ENCODE measurements at places on chromosomes 7 and 10.

- no peak for DNase-seq
These were observed 1.2 kb upstream of the ZEB1 start for GRCh38 chr10:31317652-31318381.

DNA sequence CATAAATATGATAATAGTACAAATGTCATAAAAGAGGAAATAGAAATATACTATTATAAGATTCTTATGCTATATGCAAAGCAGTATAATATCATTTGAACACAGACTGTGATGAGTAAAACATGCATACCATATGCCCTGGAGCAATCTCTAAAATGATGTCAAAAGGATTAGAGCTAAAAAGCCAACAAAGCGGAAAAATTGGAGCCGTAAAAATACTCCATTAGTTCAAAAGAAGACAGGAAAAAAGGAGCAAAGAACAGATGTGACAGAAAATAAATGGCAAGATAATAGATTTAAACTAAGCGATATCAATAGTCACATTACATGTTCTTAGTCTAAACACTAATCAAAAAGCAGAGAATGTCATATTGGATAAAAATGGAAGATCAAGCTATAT is 191.0 kb upstream of the PLPP4 start:
- no peak for DNase-seq

DNA sequence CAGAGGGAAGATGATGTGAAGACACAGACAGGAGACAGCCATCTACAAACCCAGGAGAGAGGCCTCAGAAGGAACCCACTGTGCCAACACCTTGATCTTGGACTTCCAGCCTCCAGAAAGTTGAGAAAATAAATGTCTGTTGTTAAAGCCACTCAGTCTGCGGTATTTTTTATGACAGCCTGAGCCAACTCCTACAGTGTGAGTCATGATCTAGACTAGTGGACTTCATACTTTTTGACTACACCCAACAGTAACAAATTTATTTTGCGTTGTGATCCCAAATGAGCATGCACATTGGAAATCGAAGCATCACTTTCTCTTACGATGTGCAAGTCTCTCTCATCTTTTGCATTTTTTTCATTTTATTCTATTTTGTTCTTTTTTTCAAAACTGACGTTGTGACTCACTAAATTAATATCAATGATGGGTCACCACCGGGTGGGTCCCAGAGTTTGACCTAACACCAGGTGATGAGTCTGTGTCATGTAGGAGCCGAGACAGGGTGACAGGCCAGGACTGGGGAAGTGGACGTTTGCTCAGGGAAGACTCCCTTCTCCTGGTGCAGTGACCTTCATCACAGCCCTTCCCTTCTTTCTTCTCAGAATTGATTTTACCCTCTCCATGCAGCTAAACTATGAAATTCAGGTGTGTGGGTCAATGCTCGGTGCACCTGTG is 28.9 kb downstream of the PHYH start:
- no peak for DNase-seq

DNA sequence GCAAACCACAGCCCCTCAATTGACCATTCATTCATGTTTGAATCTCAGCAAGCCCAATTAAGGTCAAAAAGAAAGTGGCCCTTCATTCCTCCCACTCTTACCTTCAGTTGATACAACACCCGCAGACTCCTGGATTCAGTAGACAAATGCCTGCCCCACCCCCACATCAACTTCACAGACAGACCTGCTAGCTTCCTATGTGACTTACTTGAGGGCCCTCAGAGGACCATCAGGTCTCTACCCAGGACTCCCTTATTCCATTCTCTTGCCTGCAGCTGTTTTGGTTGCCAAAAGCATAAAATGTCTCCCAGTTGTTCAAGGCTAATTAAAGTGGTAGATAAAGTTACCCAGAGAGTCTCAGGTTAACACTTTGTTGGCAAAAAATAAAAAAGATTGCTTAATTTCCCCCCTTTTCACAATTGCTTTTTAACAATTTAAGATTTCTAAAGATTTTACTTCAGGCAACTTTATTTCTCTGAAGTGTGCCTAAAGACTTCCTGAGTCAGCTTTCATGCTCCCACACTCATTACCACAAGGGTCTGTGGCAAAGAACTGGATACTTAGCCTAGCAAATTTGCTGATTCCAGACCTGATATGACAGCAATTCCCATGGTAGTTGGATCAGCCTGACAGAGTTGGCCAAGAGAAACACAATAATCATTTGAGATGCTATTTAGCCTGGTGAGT is 3.3 kb upstream of the MTERF1 start:
- DNase-seq, result no peak

- no peak for DNase-seq
These were observed 3.7 kb downstream of the ZSWIM8 start for GRCh38 chr10:73788864-73789658.

DNA sequence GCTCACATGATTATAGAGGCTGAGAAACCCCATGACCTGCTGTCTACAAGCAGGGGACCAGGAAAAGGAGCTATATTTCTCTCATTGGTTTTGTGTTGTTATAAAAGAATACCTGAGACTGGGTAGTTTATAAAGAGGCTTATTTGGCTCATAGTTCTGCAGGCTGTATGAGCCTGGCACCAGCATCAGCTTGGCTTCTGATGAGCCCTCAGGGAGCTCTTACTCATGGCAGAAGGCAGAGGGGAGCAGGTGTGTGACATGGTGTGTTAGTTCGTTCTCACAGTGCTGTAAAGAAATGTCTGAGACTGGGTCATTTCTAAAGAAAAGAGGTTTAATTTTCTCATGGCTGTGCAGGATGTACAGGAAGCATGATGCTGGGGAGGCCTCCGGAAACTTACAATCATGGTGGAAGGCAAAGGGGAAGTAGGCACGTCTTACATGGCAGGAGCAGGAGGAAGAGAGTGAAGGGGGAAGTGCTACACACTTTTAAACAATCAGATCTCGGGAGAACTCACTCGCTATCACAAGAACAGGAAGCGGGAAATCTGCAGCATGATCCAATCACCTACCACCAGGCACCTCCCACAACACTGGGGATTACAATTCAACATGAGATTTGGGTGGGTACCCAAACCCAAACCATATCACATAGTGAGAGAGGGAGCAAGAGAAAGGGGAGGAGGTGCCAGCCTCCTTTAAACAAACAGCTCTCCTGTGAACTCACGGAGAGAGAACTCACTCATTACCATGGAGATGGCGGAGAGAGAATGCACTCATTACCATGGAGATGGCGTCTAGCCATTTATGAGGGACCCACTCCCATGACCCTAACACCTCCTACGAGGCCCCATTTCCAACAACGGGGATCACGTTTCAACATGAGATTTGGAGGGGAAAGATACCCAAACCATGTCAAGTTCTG is 133.4 kb downstream of the JCAD start:
- no peak for DNase-seq

- DNase-seq, result no peak
These were observed 30.2 kb upstream of the ERCC6 start for GRCh38 chr10:49569031-49569631.

GRCh38 chr10:18230794-18231193 is 90.6 kb downstream of the CACNB2 start:
- DNase-seq, result no peak

GRCh38 chr7:103003004-103003403 is 71.6 kb downstream of the FBXL13 start:
- no peak for DNase-seq

DNA sequence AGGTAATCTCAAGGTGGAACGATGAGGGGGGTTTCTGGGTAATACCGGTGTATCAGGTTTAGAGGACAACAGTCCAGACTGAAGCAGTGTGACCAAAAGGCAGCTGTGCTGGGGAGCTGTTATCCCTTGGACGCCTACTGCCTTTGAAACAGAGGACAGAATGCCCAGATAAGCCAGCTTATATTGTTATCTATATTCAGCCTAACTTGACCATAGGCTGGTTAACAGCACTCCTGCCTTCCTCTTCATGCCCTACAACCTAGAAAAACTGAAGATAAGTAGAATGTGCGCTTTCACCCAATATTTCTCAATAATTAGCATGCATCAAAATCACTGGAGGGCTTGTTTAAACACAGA is 44.9 kb downstream of the IL6 start:
- no peak for DNase-seq

DNA sequence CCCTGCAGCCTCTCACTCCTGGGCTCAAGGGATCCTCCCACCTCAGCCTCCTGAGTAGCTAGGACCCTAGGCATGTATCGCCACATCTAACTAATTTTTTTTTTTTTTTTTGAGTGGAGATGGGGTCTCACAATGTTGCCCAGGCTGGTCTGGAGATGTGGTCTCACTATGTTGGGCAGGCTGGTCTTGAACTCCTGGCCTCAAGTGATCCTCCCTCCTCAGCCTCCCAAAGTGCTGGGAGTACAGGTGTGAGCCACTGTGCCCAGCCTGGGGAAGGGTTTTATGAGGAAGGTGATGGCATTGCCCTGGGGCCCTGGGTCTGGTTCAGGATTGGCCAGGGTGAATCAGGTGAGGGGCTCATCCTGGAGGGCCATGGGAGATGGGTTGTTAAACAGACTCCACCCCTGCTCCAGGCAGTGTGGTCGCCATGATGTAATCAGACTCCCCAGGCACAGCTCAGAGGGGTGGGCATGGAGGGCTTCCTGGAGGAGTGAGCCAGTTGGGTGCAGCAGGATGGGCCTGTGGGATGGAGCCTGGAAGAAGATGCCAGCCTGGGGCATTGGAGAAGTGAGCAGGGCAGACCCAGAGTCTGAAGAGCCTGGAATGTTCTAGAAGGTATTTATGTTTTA is 82.7 kb downstream of the MYL10 start:
- DNase-seq, result no peak

DNA sequence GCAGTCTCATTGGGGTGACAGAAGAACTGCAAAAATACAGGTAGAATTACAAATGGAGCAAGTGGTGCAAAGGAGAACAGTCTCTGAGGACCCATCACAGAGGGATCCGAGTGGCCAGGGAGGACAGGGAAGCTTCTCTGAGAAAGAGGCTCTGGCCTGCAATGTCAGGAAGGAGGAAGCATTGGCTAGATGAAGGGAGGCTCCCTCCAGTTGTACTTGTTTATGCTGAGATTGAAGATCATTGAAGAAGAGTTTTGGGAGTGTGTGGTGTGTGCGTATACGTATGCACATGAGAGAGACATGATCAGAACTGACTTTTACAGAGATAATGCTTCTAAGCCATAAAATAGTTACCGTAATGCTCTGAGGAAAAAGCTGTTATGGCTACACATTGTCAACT is 274.7 kb upstream of the FZD8 start:
- DNase-seq, result no peak

DNA sequence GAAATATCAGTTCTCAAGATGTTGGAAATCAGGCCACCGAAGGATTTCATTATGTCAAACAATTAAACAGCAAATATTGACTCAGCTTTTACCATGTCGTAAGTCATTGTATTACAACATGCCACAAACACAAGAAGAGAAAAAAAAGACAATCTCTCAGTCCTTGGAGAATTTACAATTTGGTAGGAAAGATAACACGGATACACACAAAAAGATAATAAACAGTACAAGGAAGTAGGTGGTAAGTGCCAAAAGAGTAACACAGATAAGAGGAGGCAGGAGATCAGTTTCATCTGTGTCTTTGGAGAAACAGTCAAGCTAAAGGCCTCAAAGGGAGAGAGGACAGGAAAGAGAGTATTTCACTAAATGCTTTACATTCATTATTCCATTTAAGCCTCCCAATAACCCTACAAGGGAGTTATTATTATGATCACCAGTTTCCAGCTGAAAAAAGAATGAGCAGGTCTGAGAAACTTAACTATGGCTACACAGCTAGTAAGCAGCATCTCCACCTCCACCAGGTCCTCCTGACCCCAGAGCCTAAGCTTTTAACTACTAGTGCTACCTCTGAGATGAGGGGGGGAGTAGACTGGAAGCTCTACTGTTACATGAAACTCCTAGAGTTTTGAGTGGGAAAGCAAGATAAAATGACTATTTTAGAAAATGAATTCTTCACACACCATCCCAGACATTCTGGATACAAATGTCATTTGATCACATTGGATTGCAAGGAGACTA is 13.9 kb upstream of the DNAJC1 start:
- no peak for DNase-seq

DNA sequence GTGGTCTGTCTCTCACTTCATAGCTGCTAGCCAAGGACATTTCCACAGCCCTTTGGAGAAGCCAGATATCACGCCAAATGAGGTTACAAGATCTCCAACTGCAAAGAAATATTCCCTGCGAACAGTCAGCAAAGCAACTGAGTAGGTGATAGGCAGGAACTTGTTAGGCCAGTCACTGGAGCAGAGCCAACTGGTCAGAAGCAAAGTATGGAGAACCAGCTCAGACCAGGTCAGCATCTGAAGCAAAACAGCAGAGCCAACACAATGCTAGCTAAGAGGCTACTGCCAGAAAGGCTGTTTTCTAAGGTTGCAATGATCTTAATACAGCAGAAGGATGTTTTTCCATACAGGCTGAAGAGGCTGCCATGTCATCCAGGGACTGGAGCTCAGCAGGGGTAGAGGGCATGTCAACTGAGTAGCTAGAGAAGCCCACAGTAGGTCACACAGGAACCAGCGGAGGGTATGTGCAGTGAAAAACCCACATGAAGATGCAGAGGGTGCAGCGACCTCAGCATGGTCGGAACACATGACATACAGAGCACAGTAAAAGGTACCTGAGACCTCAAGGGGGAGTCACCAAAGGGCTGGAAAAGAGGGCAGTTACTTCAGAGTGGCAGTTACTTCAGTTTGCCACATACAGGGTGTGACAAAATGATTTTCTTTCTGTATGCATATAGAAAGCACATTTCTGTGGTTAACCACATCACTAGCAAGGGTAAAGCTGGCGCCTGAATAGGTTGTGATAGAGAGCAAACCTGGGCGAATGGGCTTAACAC is 8.9 kb downstream of the SEC31B start:
- DNase-seq, result no peak

DNA sequence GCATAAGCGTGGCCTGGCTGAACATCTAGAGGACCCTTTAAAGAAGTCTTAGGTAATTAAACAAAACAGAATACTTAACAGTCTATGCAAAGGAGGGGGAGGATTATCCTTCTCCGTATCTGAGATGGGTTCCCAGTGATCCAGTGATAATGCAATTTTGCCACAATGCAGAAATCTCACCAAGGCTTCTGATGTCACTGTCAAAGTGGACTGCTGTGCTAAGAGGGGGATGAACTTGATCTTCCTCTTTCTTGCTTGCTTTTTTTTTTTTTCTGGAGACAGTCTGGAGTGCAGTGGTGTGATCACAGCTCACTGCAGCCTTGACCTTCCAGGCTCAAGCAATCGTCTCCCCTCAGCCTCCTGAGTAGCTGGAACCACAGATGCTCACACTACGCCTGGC is 30.8 kb downstream of the GATA3 start:
- DNase-seq, result no peak

GRCh38 chr10:50740293-50740648 is 535 bp downstream of the ASAH2B start:
- DNase-seq, result no peak

- DNase-seq, result no peak
These were observed 48.9 kb downstream of the SLC39A12 start for GRCh38 chr10:18000601-18001000.

DNA sequence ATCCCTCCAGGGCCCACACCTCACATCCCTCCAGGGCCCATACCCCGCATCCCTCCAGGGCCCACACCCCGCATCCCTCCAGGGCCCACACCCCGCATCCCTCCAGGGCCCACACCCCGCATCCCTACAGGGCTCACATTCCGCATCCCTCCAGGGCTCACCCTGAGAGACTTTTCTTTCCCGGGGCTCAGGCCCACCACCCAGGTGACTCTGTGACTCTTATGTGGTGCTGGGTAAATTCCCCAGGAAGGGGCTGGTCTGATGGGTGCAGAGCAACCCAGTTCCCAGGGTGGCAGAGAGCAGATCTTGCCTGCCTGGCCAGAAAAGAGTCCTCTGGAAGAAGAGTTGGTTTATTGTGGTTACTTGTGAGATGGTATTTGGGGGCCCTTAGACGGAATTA is 290.7 kb downstream of the TCERG1L start:
- DNase-seq, result no peak

- no peak for DNase-seq
These were observed 97.4 kb upstream of the NUPR2 start for GRCh38 chr7:56213574-56213973.
